ENCODE measurements at places on chromosomes 1 and 21. TPM values are rescaled to one million over a fixed set of nuclear protein-coding genes. Genes with fewer than 3 reads are reported as not detected.
A peak's percentile ranks its signal among the peaks of the same experiment; 100 is the strongest.

Gene ANGPTL3
- not detected for total RNA-seq

Gene CYP4A22
- total RNA-seq: not detected

Gene LYPD8
- not detected for total RNA-seq

Gene CLCA4
- not detected for total RNA-seq

DNA sequence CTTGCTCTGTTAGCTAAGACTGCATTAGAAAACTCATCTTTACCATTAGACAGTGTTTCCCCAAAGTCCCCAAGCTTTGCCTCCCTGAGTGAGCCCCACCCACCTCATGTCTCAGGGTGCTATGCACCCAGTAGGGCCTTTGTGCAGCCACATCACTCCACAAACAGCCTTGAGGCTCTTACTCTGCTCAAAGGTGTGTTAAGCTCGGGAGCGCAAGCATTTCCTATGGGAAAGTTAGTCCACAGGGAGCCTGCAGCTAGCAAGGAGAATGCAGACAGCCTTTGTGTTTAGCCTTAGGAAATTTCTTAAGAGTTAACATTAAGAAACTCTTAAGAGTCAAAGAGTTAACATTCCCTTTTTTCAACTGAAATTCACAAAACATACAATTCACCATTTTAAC is 278.8 kb downstream of the AJAP1 start:
- no peak for DNase-seq

DNA sequence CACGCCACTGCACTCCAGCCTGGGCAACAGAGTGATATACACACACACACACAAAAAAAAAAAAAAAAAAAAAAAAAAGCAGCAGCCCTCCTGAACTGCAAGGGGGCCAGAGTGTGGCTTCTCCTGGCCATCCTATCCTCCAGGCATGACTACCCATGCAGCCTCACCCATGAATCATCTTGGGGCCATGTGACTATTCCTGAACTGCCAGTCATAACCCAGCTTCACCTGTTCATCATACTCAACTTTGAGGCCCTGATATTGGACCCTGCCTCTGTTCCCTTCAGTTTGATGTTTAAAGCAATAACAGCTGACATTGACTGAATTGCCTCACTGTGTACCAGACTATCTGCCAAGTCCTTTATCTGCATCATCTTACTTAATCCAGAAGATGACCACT is 2.8 kb upstream of the HPCAL4 start:
- no peak for DNase-seq

GRCh38 chr1:38029081-38029681 is 16.6 kb downstream of the UTP11 start:
- DNase-seq: no peak

DNA sequence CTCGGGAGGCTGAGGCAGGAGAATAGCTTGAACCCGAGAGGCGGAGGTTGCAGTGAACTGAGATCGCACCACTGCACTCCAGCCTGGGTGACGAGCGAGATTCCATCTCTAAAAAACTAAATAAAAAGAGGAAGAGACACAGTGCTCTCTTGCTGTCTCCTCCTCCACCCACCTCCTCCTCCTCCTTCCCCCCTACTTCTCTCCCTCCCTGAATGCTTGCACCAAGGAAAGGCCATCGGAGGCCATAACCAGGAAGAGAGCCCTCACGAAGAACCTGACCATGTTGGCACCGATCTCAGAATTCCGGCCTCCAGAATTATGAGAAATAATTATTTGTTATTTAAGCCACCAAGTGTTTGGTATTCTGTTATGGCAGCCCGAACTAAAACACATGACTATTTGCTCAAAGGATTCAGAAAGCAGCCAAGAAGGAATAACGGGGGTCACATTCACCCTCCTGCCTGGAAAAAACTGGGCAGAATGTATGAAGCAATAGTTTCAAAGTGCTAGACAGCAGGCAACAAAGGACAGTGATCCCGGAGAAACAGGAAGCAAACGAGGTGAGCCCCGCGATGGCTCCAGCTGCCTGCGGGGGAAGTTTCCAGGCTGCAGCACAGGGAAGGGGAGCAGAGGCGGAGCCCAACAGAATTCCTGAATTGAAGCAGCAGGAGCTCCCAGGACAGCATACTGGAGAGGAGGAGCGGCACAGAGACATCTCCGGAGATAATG is 35.8 kb downstream of the LDLRAD1 start:
- no peak for DNase-seq

- no peak for DNase-seq
Observed at GRCh38 chr1:116446686-116447085, 73.6 kb downstream of the ATP1A1 start.

DNA sequence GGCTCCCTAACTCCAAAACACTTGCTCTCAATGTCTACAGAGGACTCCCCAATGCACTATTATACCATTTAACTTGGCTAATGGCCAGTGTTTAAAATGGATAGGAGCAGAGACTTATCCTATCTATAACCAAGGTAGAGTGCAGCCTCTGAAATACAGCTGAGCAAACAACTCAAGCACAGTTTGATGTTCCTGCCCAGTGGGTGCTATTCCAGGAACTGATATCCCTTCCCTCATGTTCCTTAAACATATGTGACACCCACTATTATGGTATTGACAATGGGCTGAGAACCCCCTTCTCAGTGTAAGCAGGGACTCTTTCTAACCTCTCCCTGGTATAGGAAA is 51.7 kb downstream of the SH3GLB1 start:
- no peak for DNase-seq

- no peak for DNase-seq
Observed at GRCh38 chr1:159862031-159862430, 426 bp downstream of the VSIG8 start.

GRCh38 chr1:243946253-243946652 is 96.2 kb upstream of the AKT3 start:
- no peak for DNase-seq

DNA sequence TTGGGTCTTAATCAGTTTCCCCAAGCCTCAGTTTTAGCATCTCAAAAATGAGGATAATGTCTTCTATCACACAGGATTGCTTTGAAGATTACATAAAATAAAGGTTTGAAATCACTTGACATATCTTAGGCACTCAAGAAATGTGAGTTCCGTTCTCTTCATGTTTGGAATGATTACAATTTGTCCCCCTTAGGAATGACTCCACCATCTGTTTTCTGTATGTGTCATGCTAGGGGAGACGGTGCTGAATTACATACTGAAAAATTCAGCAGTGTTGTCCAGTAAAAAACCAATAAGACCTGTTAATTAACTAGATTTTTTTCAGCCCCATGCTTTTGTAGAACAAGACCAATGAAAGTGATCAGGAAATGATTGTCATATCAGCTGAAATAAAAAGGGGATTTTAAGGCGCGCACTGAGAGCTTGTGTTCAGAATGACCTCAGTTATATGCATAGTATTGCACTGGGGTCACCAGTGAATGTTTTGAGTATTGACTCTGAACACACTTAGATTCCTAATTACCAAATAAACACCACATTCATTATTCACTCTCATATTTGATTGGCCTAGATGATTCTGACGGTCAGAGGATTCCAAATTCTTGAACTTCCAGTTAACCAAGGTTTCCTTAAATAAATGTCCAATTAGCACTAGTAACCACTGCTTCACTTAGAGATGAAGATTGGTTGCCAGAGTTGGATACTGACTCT is 114.5 kb upstream of the KCNK2 start:
- DNase-seq: no peak

DNA sequence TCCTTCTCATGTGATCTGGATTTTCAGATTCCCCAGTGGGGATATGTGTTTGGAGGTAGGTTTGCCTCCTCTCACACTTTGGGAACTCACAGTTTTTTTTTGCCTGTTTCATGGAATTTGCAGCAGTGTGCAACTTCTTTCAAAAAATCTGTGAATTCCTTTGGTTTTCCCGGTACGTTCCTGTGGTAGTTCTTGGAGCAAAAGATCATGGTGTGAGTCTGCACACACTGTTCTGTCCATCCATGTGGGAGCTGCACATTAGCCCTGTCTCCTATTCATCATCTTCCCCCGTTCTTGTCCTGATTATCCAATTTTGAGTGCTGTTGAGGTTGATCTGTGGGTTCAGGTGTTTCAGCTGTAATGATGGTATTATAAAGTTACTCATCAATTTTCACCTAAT is 30.3 kb upstream of the TACSTD2 start:
- no peak for DNase-seq

DNA sequence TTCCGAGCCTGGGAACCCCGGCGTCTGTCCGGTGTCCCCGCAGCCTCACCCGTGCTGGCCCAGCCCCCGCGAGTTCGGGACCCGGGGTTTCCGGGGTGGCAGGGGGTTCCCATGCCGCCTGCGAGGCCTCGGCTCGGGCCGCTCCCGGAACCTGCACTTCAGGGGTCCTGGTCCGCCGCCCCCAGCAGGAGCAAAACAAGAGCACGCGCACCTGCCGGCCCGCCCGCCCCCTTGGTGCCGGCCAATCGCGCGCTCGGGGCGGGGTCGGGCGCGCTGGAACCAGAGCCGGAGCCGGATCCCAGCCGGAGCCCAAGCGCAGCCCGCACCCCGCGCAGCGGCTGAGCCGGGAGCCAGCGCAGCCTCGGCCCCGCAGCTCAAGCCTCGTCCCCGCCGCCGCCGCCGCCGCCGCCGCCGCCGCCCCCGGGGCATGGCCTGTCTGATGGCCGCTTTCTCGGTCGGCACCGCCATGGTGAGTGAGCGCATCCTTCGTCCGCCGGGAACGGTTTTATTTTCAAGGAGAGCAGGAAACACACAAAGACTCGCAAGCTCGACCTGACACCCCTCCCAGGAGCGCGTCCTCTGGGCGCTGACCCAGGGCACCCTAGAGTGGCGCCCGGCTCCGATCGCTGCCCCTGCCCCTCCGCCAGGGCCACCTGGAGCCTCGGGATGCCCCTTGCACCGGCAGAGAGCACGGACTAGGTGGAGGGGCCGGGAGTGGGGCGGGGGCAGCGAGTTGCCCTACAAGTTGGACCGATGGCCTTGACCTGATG is at the start of gene ABCG1:
TSS of gene ABCG1 (plus strand) at position 305 of the 770 bp plus-strand sequence. CDS start at position 428, 123 bp downstream.
- DNase-seq: peak; percentile 72

DNA sequence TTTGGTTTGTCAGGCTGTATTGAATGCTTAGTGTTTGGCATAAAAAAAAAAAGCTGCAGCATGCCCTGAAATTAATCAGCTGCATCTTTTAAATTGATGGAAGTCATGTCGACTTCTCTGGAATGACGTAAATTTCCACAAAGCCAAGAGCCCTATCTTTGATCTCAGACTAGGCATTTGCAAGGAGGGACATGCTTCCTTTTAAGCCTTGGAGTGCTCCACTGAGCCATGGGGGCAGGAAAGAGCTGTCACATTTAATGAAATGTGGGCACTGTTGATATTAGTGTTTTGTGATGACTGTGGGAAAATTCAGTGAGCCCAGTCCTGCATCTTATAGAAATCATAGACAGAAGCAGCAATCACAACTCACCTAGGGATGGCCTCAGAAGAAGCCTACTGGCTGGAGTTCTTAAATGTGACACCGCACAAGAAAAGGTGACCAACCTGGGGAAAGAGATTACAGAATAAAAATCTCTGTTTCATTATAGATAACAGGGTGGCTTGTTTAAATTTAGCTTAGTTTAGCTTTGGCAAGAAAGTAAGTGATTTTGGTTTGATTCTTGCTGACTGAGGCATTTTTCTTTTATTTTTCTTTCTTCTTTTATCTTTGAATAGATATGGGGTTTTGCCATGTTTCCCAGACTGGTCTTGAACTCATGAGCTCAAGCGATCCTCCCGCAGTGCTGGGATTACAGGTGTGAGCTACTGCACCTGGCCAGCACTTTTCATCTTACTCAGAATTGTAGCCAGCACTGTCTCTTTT is 188.2 kb downstream of the HHAT start:
- DNase-seq: no peak

- no peak for DNase-seq
Observed at GRCh38 chr1:6218375-6219164, 12.7 kb downstream of the RNF207 start.
